ENCODE measurements at places on chromosomes 13 and 19.

GRCh38 chr13:95355494-95355893 is 54.2 kb upstream of the ABCC4 start:
- DNase-seq: peak; percentile 24

DNA sequence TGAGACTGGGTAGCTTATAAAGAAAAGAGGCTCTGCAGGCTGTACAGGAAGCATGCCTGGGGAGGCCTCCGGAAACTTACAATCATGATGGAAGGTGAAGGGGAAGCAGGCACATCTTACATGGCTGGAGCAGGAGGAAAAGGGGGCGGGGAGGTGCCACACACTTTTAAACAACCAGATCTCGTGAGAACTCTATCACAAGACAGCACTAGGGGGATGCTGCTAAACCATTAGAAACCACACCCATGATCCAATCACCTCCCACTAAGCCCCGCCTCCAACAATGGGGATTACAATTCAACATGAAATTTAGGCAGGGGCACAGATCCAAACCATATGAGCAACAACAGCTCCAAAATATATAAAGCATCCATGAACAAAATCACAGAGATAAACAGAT is 46.5 kb upstream of the GTF2F2 start:
- no peak for DNase-seq

DNA sequence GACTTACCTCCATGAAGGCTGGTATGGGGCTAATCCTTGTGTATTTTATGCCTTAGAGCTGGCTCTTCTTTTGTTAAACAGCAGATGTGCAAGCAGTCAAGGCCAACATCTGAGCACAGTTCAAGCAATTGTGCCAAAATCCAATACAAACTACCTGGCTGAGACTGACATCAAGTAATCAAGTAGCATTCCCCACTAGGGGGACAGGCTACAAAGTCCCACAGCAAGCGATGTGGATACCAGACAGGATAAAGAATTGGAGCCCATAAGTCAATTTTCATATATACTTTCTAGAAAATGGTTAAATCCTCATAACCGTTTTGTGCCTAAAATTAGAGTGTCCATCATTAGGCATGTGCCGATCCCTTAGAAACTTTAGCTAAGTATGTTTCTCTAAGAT is 675.8 kb downstream of the DIAPH3 start:
- no peak for DNase-seq

GRCh38 chr13:75368167-75368566 is 113.8 kb downstream of the TBC1D4 start:
- DNase-seq: peak; percentile 75

DNA sequence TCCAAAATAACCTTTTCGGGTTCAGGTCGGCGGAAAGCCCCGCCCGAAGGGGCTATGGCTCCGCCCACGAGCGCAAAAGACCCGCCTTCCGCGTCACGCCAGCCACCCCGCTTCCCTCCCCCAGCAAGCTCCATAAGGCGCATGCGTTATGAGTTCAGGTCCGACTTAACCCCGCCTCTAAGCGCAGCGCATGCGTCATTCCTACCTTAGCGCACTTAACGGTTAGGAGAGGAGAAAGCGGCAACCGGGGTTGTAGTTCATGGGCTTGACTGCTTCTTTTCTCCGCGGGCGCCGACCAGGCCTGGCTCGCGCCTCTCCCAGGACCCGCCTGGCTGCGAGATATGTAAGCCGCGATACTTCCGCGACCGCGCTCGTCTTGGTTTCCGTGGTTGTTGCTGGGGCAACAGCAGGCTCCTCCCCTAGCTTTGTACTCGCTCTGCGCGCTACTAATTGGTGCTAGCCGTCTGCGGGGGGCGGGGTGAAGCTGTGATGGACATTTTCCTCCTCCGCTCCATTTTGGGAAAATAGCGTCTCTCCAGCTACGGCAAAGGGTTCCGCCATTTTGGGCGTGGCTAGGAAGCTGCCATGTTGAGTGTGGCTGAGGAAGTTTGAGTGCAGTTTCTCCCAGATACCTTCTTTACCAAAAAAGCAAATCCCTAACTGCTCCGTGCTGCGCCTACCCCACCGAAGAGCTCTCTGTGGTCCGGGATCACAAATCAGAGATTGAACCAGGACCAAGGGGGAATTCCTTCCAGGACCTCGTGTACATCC is at the start of gene B9D2:
B9D2 (minus strand) TSS at position 397 of the 771 bp plus-strand sequence. CDS start 630 bp downstream, outside the sequence.
- peak; percentile 87 for DNase-seq

DNA sequence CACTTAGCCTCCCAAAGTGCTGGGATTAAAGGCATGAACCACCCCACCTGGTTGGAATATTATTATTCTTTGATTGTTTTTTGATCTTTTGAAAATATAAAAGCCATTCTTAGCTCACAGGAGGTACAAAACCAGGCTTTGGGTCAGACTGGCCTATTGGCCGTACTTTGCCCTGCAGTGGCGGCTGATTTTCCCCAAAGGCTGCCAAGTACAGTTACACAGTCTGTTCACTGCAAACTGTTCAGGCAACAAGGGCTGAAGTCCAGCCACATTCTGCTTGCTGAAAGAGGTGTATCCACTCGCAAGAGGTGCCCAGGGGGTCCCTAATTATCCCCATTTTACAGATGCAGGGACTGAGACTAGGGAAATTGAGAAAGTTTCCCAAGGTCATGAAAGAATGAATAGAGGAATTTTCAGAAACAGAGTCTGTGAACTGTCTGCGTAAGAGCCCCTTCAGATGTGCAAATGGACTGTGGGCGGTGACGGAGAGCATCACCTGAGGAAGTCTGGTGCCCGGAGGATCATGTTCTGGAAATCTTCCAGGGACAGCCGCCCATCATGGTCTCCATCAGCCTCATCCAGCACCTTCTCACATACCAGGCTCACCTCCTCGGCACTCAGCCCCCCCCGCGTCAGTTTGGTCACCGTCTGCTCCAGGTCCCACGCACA is 9.0 kb downstream of the CIB3 start:
- DNase-seq: no peak

DNA sequence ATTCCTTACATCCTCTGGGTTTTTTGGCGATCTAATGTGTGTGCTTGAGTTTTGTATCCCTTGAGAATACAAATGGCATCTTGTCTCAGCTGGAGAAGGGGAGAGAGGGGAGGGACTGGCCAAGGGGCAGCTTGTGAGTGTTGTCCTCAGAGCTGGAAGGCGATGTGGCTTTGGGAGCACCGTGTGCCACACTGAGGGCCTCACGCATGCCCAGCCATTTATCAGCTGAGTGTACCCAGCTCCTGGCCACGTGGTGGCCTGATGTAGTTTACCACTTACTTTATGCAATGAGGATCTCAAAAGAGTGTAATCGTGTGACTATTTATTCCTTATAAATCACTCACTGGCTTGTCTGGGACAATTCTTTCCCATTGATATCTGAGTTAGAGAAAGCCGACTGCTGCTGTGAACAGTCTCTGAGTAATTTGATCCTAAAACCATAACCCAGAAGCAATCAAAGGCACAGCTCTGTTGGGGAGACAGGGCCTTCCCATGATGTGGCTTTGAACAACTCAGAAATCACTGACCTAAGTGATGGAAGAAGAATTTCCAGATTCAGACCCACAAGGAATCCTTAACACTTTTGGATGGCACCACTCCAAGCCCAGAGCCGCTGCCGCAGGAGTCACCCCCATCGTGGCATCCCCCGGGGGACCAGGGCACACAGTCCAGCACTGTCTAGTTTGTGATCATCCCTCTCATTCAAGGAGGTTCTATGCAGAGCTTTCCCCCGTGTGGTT is 53.9 kb upstream of the MTIF3 start:
- DNase-seq: no peak

- no peak for DNase-seq
These were observed 175.7 kb downstream of the LMO7 start for GRCh38 chr13:75811841-75812240.

GRCh38 chr13:113886561-113887112 is 22.8 kb upstream of the GAS6 start:
- DNase-seq: no peak

- DNase-seq: no peak
These were observed 1.1 kb downstream of the MIER2 start for GRCh38 chr19:343451-343931.

- no peak for DNase-seq
These were observed 11.5 kb downstream of the STXBP2 start for GRCh38 chr19:7648265-7649014.

DNA sequence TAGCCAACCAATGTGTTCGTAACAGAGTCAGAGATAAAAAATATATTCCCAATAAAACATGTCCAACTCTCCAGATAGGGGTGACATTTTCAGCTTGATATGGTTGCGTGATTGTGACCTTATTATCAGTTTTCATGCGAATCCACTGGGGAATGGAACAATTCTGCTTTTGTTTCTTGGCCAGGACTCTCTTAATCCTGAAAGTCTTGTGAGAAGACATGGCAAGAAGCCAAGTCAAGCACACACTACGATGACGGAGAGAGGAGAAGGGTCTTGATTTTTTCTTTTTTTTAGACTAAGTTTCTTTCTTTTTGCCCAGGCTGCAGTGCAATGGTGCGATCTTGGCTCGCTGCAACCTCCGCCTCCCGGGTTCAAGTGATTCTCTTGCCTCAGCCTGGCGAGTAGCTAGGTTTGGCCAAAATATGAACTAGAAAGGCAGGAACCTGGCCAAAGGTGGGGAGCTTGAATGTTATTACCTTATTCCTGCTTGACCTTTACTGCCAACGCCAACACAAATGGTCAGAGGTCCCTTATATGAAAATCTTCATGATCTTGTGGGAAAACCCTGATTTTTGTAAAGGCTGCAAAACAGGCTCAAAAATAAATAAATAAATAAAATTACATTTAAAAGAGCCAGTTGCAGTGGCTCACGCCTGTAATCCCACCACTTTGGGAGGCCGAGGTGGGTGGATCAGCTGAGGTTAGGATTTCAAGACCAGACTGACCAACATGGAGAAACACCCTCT is 14.5 kb downstream of the ZNF816 start:
- DNase-seq: no peak

Measured in AG04449 (cell line).